IPS-NIHi11 (cell line): ENCODE measurements at places on chromosomes 2 and 18.

DNA sequence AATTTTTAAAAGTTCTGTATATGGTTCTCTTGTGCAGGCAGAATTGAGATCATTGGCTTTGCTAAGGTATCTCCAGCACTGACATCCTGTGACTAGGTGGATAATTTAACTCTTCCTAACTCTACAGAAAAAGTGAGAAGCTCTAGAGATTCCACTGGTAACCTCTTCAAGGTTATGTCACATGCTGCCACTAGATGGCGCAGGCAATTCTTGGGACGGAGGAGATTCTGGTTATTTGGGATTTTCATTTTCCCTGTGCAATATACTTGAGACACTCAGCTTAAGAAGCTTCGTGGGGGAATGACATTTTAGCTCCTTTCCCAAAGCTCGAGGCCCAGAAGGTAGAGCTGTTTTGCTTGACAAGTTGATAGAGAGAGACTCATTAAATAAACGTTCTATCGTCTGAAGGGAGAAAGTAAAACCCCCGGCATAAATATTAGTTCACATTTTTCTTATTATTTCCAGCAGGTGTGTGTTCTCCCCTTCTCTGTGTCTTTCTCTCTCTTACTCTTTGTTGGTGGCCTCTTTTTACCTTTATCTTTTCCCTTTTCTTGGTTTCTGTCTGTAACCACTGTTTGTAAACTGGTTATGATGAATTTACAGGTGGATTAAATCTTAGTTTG is 26.6 kb upstream of the LANCL1 start:
- peak; percentile 73 for DNase-seq

DNA sequence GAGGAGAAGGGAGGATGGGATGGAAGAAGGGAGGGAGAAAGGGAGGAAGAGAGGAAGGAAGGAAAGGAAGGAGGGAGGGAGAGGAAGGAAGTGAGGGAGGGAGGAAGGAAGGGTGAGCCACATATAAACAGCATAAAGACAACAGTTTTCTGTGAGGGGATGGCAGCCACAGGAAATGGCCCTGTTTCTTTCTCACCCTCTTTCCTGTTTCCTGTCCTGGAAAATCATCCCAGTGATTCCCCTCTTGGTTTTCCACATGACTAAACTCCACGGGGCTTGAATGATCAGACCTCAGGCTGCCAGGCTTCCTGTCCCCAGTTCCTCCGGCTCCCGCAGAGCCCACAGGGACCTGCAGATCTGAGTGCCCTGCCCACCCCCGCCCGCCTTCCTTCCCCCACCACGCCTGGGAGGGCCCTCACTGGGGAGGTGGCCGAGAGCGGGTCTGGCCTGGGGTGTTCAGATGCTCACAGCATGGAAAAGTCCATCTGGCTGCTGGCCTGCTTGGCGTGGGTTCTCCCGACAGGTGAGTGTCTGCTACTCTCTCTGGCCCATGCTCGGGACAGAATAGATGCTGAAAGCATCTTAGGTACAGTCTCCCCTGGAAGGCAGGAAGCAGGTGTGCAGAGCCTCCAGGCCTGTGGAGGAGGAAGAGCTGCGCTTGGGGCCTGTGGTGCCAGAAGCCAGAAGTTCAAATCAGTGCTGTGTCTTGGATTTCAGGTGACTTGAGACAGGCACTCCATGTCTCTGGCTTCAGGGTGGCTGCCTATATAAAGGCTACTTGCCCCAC is at the start of gene SIGLEC15:
Gene SIGLEC15 (plus strand): TSS at position 418 of the 787 bp plus-strand sequence. CDS start 54 bp downstream, at position 472.
- DNase-seq: no peak

GRCh38 chr2:105712981-105713596 is 31.6 kb upstream of the NCK2 start:
- DNase-seq: no peak

DNA sequence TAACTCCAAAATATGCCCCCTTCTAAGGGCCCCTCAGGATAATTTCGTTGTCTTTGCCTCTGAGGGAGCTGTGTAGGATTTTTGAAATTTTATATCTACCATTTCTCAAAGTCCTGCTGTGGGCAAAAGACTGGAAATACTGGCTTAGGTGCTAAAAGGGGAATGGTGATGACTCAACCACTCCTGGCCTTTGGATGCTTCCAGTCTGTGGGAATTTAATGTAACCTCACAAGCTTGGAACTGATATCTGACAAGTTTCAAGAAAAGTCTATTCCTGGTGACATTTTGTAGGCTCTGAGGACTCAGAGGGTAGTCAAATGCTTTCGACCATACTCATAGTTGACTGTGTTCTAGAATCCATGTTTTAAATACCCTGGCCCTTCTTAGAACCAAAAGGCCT is 3.4 kb upstream of the APCDD1 start:
- DNase-seq: no peak

DNA sequence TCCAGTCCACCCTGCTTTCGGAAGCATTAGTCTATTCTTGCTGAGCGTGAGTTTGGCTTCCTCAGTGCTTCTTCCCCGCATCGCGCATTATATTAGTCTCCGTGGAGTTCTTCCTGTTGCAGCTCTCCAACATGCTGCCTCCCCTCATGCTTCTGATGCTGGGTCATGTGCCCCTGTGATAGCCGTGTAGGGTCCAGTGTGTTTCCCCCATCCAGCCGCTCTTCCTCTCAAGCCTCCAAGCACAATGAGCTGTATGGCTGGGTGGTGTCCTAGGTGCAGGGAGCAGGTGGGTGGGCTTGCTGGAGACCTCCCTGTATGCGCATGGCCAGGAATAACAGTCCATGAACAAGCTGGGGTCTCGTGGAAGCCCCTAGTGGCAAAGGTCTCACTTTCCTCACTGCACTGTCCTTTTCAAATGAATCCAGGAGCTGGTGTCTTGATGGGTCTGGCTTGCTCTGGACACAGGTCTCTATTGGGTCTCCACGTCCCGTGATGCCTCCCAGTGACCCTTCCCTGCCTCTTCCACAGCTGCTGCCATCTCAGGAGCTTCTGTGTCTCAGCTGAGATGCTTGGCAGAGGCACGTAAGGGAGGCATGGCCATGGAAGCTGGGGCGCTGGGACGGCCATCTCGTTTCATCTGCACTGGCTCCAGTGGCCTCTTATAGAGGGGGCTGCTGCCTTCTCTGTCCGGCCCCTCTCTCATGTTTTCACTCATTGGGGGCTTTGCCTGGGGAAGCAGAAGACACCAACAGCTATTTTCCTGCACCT is 54.8 kb upstream of the HDAC4 start:
- no peak for DNase-seq

DNA sequence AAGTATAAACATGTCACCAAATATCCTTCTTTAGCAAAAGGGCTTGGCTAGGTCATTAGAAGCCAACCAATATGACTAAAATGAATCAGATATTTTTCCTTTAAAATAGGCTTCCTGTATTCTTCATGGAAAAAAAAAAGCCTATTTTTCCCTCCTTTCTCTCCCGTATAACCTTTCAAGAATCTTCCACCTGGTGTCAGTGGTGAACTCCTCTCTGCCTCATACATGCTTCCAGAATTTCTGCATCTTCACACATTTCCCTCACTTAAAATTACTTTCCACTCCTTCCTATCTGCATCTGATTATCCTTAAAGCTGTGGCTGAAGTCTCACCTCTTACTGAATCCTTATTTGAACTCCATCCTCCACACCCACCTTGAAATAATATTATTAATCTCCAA is 116.9 kb upstream of the FANCL start:
- no peak for DNase-seq

- no peak for DNase-seq
These were observed 368.1 kb downstream of the ZEB2 start for GRCh38 chr2:144151851-144152250.

DNA sequence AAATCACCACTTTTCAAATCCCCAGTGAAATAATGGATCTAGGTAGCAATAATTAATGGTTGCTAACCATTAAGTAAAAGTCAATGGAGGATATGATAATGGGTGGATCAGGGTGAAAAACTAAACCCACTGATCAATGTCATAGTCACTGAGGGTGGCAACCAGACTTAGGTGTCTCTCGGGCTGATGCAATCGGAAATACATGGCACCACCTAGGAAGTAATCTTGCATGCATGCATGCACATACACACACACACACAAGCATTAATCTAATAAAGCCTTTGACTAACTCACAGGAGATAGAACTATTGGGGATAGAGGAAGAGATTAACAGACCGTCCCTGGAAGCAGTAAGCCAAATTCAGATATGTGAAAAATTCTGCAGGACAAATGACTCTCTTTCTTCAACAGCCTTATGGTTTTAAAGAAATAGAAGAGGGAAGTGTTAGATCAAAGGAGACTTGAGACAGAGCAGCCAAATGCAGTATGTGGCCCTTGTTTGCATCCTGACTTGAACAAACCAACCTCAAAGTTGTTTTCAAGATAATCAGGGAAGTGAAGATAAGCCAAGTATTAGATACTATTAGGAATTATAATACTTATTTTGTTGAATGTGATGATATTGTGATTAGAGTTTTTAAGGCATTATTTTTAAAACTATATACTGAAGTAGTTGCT is 186.0 kb upstream of the RMP24 start:
- DNase-seq: no peak

DNA sequence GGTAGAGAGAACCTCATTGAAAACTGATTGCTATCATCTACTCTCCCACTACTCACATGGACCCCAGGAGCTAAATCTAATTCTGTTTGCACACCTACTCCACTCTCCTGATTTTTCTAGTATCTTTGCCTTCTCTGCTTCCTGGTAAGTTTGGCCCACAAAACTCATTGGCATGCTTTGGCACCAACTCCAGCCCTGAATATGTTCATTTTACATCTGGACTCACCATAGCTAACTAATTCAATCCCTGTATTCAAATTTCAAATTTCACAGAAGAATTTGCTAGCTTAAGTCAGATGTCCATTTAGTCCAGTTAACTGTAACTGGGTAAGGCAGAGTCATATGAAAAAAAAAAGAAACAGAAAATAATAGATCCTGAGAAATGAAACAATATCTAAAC is 442.1 kb downstream of the SUCLG1 start:
- DNase-seq: no peak

DNA sequence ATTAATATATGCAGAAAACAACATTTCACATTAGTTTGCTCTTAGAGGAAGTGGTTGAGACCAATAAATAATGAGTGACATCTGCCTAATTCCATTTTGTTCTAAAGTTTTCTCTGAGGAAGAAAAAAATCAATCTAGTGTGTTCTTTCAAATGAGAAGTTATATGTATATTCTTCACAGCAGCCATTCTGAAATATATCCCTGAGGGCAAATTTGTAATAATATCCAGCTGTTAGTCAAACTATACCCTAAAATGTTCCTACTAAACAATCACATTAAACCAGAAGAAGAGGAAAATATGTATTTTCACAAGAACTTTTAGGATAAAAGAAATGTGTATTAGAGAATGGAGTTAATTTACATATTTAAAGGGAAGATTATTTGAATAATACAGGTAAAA is 375.1 kb upstream of the CDH19 start:
- no peak for DNase-seq

DNA sequence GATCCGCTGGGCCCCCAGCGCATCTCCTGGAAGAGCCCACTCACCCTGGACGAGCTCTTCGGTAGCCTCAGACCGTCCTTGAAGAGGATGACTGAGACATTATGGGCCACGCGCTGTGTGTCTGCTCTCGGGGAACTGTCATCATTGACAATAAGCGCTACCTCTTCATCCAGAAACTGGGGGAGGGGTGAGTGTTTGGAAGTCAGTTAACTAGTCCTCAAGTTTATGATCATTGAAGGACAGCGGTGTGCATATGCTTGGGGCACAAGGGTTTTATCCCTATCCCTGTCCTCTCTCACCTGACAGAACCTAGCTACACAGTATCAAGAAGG is 586 bp downstream of the STK16 start:
- DNase-seq: no peak

- no peak for DNase-seq
These were observed 49.1 kb upstream of the ZNF638 start for GRCh38 chr2:71282493-71282892.

GRCh38 chr18:78790511-78790910 is 189.1 kb upstream of the SALL3 start:
- DNase-seq: no peak

DNA sequence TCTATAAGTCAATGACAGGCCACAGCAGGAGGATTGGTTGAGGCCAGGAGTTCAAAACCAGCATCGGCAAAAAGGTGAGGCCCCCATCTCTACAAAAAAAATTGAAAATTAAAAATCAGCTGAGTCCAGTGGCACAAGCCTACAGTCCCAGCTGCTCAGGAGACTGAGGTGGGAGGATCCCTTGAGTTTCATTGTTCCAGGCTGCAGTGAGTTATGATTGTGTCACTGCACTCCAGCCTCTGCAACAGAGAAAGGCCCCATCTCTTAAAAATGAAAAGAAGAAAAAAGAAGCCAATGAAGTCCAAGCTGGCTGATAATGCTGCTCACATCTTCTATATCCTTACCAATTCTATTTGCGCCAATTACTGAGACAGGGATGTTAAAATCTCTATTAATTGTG is 39.1 kb downstream of the MRPS5 start:
- DNase-seq: no peak

DNA sequence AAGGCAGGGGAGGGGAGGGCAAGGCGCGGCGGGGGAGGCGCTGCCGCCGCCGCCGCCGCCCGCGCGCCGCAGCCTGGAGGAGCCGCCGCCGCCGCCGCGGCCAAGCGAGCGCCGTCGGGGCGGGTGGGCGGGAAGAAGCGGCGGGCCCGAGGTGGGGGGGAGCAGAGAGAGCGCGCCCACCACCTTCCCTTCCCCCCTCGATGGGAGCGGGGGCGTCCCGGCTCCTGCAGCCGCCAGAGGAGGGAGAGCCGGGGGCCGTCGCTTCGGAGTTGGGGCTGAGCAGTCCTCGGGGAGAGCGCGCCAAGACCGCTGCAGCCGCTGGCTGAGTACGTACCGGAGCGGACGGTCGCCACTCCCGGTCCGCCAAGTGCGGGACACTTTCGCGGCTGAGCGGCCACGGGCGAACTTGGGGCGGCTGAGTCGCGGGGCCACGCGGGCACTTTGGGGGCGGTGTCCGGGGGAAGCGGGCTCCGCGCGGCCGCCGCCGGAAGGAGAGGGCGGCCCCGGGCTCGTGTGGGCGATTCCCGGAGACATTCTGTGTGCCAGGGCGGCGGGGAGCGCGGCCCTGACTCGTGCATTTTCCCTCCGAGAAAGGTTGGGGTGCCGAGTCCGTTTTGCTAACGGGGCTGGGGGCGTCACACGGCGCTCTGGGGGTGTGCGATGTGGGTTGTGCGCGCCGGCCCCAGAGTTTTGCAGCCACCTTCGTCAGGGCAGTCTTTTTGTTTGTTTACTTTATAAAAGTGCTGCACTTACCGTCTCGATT is at the start of gene NAB1:
Gene NAB1 (plus strand): TSS at position 49 of the 763 bp plus-strand sequence. CDS start 10,094 bp downstream, outside the sequence.
- no peak for DNase-seq

DNA sequence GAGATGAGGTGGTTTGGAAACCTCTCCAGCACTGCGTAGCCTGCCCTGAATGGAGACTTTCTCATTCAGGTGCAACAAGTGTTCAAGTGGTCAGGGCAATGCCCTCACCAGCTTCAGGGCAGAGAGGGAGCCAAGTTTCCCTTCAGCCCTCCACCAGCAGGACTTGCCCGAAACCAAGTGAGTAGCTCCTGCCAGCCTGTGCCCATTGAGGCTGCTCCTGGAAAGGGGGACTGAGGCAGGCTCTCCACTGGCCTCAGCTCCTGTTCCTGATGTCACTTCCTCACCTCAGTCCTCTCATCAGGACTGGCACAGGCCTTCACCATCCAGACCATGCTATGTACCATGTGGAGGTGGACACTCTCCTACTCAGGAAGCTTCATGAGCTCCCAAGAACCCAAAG is 94.6 kb downstream of the CELF4 start:
- DNase-seq: no peak
